Right atrium auricular region (tissue), 2 donors: ENCODE measurements at places on chromosomes 4 and X. TPM values are rescaled to one million over a fixed set of nuclear protein-coding genes. Genes with fewer than 3 reads are reported as not detected.
A peak's percentile ranks its signal among the peaks of the same experiment; 100 is the strongest.

- peak; percentile 36 for DNase-seq
These were observed 40.8 kb downstream of the PSAPL1 start for GRCh38 chr4:7393601-7394575.

DNA sequence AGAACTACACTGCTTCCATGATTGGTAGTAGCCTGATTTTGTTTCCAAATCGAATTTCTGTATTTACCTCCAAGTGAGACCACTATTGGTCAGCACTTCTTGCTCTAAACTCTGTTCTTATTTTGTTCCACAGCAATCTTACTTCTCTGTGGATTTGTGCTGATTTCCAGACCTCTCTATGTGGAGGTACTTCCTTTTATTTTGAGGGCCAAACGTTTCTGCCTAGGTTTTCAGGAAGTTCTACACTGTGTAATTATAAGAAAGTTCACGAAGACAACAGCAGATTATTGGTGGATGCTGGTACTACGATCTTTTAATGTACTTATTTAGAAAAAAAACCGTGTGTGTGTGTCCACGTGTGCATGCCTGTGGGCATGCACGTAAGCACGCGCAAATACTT is 46.7 kb downstream of the DTHD1 start:
- DNase-seq: no peak

DNA sequence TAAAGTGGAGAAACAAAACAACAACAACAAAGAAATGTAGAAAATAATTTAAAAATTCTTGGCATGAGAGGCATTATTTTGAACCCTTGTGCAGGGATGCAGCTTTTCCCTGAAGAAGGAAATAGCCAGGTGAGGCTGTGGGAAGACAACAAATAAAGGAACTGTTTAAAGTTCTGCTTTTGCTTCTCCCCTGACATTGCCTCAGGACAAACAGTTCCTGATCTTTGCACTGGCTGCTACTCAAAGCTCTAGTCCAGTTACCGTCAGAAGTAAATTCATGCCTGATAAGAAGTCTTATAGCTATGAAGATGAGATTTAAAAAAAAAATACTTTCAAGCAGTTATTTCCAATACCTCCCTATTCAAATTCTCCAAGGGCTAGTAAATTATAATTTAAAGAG is 233.8 kb downstream of the IL15 start:
- DNase-seq: no peak

The HAUS7 gene
- total RNA-seq: 10.5 TPM

- DNase-seq: no peak
These were observed 28.5 kb upstream of the FGF5 start for GRCh38 chr4:80237992-80238391.

DNA sequence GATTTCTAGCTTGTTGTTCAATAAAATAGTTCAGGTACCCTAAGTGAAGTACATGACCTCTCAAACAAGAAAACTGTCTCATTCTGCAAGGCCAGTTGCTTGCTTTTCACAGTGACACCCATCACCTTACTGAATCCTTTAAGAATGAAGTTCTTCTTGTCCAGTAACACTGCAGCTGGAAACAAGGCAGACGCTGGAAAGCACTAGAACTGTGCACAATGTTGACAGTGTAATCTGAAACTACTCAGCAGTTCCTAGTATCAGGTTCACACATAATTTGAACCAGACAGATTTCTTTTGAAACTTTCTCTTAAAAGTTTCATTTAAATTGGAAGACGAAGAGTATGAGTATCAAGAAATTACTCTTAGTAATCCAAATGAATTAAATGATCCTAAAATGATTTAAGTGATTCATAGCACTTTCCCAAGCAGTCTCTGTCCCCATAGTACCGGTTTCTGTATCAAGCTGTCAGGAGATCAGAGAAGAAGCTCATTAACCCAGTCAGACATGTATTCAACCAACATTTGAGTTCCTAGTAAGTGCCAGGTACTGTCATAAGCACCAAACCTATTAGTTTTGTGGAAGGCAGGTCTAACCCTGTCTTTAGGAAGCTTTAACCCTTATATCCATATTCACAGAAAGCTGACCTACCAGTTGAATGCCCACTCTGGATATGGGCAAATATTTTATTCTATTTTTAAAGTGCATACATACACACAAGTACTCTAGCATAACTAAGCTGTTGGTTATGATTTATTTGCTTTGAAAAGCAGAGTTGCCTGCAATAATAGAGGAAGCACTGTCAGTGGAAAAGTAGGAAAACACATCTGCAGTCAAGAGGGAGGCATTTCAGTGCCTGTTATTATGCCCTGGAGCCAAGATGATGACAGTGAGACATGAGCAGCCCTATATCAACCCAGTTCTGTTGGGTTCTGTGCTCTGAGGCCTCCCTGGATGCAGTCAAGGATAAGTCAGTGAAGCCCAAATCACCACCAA is 63.6 kb downstream of the PALLD start:
- no peak for DNase-seq

- no peak for DNase-seq
These were observed 7.9 kb downstream of the OGT start for GRCh38 chrX:71540801-71541200.

GRCh38 chrX:54825716-54826438 is 18.3 kb downstream of the MAGED2 start:
- no peak for DNase-seq

The TAF9B gene
- total RNA-seq: 36.7 TPM

GRCh38 chr4:42906891-42907759 is 14.6 kb downstream of the GRXCR1 start:
- no peak for DNase-seq

GRCh38 chr4:126265888-126266287 is 951.1 kb downstream of the FAT4 start:
- no peak for DNase-seq

DNA sequence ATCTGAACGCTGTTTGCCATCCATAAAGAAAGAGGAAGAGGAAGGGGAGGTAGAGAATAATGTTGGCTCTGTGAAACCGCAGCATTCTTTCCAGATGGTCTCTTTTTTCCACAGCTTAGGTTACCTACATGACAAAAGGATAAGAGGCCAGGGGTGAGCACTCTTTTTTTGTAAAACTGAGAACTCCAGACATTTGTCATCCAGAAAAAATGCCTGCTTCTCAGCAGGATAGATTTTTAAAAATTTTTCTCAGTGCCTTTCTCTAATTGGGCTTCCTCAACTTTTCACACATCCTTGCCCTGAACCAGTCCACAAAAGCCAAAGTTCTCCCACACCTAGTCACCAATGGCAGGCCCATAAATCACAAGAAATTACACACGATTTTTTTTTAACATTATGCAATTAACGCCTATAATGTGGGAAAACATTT is 158.1 kb upstream of the TENM3 start:
- no peak for DNase-seq

DNA sequence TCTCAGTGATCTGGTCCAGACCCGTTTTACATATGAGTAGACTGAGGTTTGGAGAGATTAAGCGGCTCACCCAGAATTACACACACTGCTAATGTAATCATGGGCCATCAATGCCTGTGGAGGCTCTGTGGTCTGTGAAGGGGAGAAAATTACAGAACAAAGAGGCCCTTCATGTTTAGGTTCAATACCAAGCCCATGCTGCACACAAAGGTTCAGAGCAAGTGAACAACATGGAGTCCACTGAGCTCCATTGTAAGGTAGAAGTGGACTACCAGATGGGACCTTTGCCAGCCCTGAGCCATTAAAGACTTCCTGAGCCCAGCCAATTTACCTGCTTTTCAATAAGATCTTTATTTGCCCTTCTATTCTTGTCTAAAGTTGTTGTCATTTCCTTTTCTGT is 109.8 kb downstream of the LUZP4 start:
- no peak for DNase-seq

The NKAP gene
- 3.5 TPM for total RNA-seq

The TMEM144 gene
- 7.1 TPM for total RNA-seq

DNA sequence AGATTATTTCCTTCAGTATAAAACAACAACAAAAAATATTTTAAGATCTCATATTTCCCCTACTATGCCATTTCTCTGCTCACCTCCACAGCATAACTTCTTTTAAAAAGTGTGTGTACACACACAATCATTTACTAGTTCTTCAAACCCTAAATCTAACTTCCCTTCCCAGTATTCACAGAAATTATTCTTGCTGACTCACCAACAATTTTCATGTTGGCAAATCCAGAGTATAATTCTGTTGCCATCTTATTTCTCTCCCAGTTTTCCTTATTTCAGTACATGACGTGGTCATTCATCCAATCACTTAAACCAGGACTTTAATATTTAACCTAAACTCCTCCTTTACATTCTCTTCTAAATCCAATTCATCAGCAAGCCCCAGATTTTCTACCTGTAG is 11.4 kb upstream of the RAP1GDS1 start:
- no peak for DNase-seq

GRCh38 chr4:110211007-110211769 is 12.8 kb upstream of the ELOVL6 start:
- no peak for DNase-seq

DNA sequence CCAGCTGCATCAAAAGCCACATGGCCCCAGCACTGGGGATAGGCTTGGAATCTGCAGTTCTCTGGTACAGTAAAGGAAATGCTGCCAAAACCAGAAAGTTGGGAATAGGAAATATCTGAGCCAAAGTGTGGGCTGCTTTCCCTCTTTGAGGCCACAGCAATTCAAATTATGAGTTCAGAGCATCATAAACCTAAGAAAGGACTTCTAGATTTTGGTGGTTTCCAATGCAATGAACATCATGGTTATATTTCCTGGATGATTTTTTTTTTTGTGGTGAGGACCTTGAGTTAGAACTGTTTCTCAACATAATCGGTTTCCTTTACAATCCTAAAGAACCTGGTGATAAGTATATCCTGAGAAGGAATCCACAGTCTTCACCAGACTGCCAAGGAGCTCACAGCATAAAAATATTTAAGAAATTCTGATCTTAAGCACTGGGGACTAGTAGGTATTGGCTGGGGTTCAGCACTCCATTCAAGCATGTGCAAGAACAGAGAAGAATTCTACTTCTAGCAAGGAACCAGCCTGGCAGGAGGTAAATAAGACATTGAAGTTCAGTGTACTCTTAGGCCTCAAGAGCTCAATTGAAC is 29.8 kb upstream of the ARHGAP24 start:
- DNase-seq: no peak

DNA sequence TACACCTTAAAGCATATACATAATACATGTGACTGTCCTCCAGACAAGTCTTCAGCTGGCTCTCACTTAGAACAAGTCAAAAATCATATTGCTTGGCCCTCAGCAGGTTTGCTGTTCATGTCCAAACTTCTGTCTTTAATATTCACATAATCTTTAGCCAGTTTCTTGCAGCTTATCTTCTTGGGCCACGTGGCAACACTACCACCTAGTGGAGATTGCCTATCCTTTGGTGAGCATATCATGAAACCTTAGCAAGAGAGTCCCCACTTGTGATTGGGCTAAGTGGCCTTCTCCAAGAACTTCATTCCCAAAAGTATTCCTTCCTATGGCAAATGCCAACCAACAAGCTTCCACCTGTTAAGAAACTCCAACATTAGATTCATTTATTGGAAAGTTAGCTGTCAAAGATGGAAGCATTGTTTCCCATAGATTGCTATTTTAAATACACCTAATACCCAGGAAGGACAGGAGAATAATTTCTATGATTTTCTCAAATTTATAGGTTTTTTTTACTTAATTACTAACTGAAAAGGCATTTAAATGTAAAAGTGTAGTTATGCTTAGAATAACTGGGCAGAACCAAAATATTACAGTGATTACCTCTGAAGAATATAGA is 231.9 kb upstream of the INTU start:
- DNase-seq: no peak

- DNase-seq: no peak
These were observed 90.8 kb downstream of the IRF2 start for GRCh38 chr4:184383497-184384055.
